AG04449 (cell line): ENCODE measurements at places on chromosomes 5 and 9.

DNA sequence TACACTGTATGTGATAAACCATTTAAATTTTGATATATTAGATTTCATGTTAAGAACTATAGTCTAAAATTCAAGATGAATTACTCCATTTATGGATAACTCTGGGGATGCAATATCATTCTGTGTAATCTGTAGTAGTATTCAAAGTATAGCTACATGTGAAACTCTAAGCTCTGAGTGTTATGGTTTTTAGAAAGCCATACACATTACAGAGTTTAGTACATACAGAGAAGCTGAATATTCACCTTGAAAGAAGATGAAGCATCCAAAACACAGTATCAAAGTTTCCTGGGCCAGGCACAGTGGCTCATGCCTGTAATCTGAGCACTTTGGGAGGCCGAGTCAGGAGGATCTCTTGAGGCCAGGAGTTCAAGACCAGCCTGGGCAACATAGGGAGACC lies 25.0 kb downstream of the ABHD17B start:
- no peak for DNase-seq

DNA sequence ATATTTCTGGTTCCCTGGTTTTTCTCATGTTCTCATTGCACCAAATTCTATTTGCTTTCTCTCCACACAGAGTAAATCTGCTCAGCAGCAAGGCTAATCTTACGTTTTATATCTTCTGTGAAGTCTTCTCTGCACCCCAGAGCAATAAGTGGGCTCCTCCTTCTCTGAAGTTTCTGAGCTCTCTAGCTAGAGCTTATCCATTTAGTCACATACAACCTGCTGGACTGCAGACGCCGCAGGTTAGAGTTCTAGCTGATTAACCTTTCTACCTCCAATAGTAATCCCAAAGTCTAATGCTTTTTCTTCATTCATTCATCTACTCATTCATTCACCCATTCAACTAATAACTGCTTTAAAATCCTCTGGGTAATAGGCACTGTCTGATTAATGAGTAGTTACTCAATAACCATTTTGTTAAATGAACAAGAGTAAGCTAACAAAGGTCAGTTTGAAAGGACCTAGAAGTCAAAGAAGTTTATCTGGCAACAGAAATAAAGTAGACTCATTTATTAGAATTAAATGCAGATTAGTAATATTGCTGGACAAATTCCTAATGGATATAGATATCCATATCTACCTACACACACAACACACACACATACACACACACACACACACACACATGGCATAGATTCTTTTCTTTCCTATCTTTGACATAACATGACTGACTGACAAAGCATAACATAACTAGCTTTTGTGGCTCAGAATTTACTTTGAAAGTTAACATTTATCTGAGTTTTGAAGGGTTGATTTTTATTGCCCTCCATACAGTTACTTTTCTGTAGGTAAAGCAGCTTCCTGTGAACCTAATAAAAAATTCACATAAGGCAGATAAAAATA lies 984.6 kb upstream of the SEMA6A start:
- DNase-seq: no peak

GRCh38 chr5:156693113-156693512 lies 157.0 kb upstream of the PPP1R2B start:
- no peak for DNase-seq

GRCh38 chr9:97761056-97761598 lies 64.0 kb upstream of the XPA start:
- DNase-seq: no peak
